ENCODE measurements at places on chromosomes 13 and 19.

DNA sequence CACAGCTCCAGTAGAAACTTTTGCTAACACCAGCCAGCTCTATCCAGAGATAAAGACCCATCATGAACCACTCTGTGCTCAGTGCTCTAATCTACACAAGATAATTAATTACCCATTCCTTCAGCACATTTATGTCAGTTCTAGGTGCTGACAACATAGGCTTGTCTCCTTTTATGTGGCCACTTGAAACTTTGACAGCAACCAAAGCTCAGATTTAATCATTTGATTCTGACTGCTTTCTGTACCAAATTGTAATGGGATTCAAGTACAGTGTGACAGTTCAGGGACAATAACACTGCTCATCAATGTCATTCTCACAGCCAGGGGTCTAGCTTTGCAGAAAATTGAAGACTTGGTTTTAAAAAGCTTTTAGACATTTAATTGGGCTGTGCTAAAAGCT lies 266.6 kb downstream of the KCTD12 start:
- no peak for DNase-seq

- DNase-seq: no peak
Measured at GRCh38 chr13:112185466-112185865, 118.5 kb downstream of the SOX1 start.

GRCh38 chr13:112969692-112970338 lies 801 bp downstream of the MCF2L start:
- DNase-seq: no peak

GRCh38 chr13:98873377-98874028 lies 104.4 kb downstream of the DOCK9 start:
- no peak for DNase-seq

- DNase-seq: no peak
Measured at GRCh38 chr13:112248406-112248760, 127.8 kb upstream of the SPACA7 start.

- no peak for DNase-seq
Measured at GRCh38 chr13:40505196-40505595, 161.2 kb downstream of the FOXO1 start.

GRCh38 chr13:91242652-91243051 lies 104.8 kb upstream of the MIR17HG start:
- DNase-seq: no peak
